GM12878 (cell line): ENCODE measurements at places on chromosomes 16 and 17.

- no peak overlapping the region for H3K4me3 ChIP-seq
- H3K27ac ChIP-seq, result no peak overlapping the region
- H3K36me3 ChIP-seq, result no peaks in the 10 kb centered on the region
- no peak for DNase-seq
Observed at GRCh38 chr16:8751481-8752311, 45.7 kb downstream of the TMEM186 start.

- H3K36me3 ChIP-seq, result no peaks in the 10 kb centered on the region
- H3K27me3 ChIP-seq, result no peaks in the 10 kb centered on the region
- H3K27ac ChIP-seq, result no peak overlapping the region
- DNase-seq, result no peak
Observed at GRCh38 chr17:49554694-49555494, 20.8 kb upstream of the NXPH3 start.

DNA sequence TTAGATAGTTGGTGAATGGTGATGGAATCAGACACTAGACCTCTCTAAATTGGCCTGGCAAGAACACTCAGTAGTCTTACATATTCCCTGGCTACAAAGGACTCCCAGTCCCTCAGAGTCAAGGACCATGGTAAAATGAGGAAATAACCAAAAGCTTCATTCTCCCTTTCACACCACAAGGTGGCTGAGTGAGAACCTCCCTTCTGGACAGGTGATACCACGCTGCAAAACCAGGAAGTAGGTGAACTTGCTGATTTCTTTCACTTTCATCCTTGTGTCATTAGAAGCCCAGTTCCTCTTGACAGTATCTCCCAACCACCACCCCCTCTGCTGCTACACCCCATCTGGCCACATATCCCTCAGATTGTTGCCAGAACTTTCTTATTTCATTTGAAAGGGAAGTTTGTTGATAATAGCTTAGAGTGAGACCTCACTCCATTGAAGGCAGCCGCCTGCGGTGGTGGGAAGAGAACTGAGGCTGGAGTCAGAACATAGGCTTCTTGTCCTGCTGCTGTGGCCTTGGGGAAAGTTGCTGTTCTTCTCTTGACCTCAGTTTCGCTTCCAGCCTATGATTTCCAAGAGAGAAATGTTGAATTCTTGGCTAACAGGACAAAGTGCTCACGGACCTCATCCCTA, 290.6 kb upstream of the CCL2 start:
- peaks cover 46% of the 10 kb centered on the region for H3K4me1 ChIP-seq
- peak overlapping the region; percentile 69 for H3K27ac ChIP-seq
- H3K36me3 ChIP-seq, result no peaks in the 10 kb centered on the region
- H3K27me3 ChIP-seq, result no peaks in the 10 kb centered on the region
- H3K4me3 ChIP-seq, result no peak overlapping the region
- DNase-seq, result peak; percentile 84

- no peaks in the 10 kb centered on the region for H3K36me3 ChIP-seq
- peaks cover 3% of the 10 kb centered on the region; the same call in 1 of the 2 replicates for H3K4me1 ChIP-seq
- no peaks in the 10 kb centered on the region for H3K27me3 ChIP-seq
Observed at GRCh38 chr16:9054460-9054859, 37.0 kb upstream of the HAPSTR1 start.

DNA sequence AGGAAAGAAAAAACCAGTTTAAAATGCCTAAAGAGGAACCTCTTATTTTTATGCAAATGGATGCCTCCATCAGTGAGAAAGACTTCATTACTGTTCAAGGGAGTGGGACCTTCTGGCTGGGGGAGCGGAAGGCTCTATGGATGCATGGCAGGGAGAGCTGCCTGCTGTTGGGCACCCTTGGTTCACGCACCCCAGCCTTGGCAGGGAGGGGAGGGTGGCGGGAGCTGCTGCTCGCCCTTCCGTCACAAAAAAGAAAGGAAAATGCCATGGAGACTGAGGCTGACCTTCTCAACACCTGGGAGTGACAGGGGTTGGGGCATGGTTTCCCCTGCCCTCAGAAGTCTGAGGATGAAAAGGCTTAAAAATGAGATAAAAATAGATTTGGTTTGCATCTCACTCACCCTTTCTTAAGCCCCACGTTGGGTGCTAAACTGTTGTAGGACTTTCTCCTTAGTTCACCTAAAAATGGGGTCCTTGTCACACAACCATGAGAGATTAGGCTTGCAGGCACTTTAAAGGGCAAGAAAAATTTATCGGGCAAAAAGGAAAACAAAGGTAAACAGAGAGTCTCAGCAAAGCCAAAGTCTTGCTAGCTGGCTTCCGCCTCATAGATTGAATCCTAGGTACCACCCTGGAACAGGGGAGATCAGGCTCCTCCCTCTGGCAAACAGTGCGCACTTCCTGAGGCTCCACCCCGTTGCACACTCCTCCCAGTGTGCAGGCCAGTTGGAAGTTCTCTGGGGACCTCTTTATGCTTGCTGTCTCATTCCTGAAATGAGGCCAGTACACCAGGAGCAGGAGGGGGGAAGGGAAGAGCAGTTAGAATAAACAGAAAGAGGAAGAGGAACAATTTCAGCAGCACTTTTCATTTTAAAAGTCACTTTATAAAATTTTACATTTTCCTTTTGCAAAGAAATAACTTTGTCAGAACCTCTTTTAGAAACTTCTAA, 31.6 kb downstream of the PHKB start:
- peaks cover 29% of the 10 kb centered on the region for H3K4me1 ChIP-seq
- peak overlapping the region; percentile 57 for H3K4me3 ChIP-seq
- H3K27ac ChIP-seq, result peak overlapping the region; percentile 97
- H3K36me3 ChIP-seq, result no peaks in the 10 kb centered on the region; the same call in 1 of the 2 replicates
- DNase-seq, result peak; percentile 76

DNA sequence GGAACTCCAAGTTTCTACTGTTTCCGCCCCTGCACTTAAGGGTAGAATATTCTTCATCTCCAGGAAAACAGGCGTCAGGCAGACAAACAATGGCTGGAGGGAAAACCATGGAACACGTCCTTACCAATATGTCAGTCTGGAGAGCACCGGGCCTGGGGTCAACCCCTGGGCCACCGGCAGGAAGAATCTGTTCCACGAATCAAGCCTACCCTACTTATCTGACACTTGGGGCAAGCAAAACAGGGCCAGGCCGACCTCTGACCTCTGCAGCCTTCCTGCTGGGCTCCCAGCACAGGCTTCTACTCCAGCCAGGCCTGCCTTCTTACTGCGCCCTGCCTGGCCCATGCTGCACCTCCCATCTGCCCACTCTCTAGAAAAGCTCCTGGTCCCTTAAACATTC, 10.1 kb downstream of the VAC14 start:
- H3K4me1 ChIP-seq, result peaks cover 31% of the 10 kb centered on the region
- H3K27me3 ChIP-seq, result no peaks in the 10 kb centered on the region
- no peak for DNase-seq
- H3K4me3 ChIP-seq, result no peak overlapping the region

- H3K36me3 ChIP-seq, result no peaks in the 10 kb centered on the region
- DNase-seq, result no peak
- H3K27me3 ChIP-seq, result peaks cover 6% of the 10 kb centered on the region
- H3K4me1 ChIP-seq, result no peaks in the 10 kb centered on the region
- no peak overlapping the region for H3K4me3 ChIP-seq
Observed at GRCh38 chr16:67397812-67398545, 4.7 kb upstream of the TPPP3 start.

- H3K27ac ChIP-seq, result no peak overlapping the region
- no peak overlapping the region for H3K4me3 ChIP-seq
- H3K36me3 ChIP-seq, result 0 out of 2 replicates have a peak, but pooled peaks cover 4% of the 10 kb centered on the region
- H3K4me1 ChIP-seq, result peaks cover 4% of the 10 kb centered on the region; the same call in 1 of the 2 replicates
- DNase-seq, result no peak
- no peaks in the 10 kb centered on the region for H3K27me3 ChIP-seq
Observed at GRCh38 chr17:59763861-59764260, 56.4 kb downstream of the VMP1 start.

GRCh38 chr17:60496041-60496440, 30.0 kb downstream of the APPBP2 start:
- H3K4me3 ChIP-seq, result no peak overlapping the region
- DNase-seq, result no peak
- no peak overlapping the region for H3K27ac ChIP-seq
- H3K36me3 ChIP-seq, result peaks cover 12% of the 10 kb centered on the region

GRCh38 chr16:57653936-57654335, 14.2 kb upstream of the ADGRG3 start:
- no peak overlapping the region for H3K4me3 ChIP-seq
- no peaks in the 10 kb centered on the region; the same call in 1 of the 2 replicates for H3K4me1 ChIP-seq
- no peaks in the 10 kb centered on the region for H3K36me3 ChIP-seq
- no peak for DNase-seq

- H3K27me3 ChIP-seq, result no peaks in the 10 kb centered on the region
- H3K27ac ChIP-seq, result no peak overlapping the region
- no peaks in the 10 kb centered on the region for H3K36me3 ChIP-seq
- no peaks in the 10 kb centered on the region for H3K4me1 ChIP-seq
- H3K4me3 ChIP-seq, result no peak overlapping the region
Observed at GRCh38 chr16:54424043-54424451, 137.5 kb upstream of the IRX3 start.

- H3K4me1 ChIP-seq, result no peaks in the 10 kb centered on the region
- H3K27me3 ChIP-seq, result no peaks in the 10 kb centered on the region
- no peaks in the 10 kb centered on the region for H3K36me3 ChIP-seq
- H3K4me3 ChIP-seq, result no peak overlapping the region
- H3K27ac ChIP-seq, result no peak overlapping the region
- no peak for DNase-seq
Observed at GRCh38 chr16:76265434-76266045, 11.7 kb upstream of the CNTNAP4 start.

DNA sequence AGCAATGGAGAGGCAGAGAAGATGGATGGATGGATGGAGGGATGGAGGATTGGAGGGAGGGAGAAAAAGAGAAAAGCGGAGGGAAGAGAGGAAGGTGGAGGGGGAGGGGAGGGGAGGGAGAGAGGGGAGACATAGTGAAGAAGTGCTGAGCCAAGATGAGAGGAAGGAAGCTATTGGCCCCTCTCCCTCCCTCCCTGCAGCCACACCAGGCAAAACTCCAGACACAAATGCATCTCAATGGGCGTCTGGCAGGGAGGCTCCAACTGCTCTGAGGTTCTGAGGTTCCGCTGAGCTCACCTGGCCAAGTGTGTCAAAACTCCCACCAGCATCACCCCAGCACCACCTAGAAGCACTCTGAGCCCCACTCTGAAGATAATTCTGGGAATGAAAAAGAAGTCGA, 26.9 kb upstream of the PHB1 start:
- DNase-seq, result no peak
- H3K36me3 ChIP-seq, result no peaks in the 10 kb centered on the region
- no peak overlapping the region for H3K27ac ChIP-seq
- peaks cover 2% of the 10 kb centered on the region; the same call in 1 of the 2 replicates for H3K27me3 ChIP-seq
- no peak overlapping the region for H3K4me3 ChIP-seq

DNA sequence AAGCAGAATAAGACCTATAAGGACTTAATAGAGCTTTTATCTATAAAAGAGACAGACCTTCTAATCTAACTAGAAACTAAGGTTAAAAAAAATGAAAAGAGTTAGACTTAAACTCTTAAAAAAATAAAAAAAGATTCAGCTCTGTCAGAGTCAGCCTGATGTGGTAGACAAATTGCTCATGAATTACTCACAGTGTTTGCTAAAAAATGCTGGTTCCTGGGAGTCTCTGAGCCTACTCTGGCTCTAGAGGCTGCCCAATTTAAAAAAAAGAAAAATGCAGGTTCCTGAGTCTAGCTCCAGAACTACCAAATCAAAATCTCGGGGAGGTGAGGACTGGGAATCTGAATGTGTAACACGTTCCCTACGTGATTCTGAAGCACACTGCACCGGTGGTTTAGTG, 18.1 kb downstream of the SOST start:
- no peaks in the 10 kb centered on the region for H3K4me1 ChIP-seq
- peaks cover 5% of the 10 kb centered on the region for H3K27me3 ChIP-seq
- no peak overlapping the region for H3K4me3 ChIP-seq
